MG63 (cell line): ENCODE measurements at places on chromosomes 3 and 15.
A peak's percentile ranks its signal among the peaks of the same experiment; 100 is the strongest.

- no peak for DNase-seq
Observed at GRCh38 chr3:4409971-4410573, 57.0 kb downstream of the SUMF1 start.

DNA sequence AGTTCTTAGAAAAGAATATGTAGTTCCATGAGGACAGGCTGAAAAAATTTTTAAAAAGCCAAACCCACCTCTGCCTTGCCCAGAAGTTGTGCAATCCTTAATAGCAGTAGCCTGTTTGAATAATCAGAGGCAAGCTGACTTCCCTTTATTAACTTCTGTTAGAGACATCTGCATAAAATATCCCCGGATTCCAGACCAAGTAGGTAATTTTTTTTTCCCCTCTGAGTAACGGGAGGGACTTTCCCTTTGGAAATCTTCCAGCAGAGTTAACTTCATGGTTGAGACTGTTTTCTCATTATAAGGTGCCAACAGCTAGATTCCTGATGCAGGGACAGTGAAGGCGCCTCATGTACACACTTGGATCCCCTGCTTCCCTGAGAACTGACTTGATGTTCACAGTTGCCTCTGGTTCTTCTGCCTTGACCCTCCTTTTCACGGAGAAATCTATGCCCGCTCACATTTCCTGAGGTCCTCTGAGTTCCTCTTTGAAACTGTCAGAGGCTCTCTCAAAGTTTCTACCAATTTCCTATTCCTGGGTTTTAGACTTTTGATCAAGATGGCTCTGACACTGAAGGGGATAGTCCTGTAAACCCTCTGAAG, 227.6 kb upstream of the BHLHE40 start:
- DNase-seq = peak; percentile 12

DNA sequence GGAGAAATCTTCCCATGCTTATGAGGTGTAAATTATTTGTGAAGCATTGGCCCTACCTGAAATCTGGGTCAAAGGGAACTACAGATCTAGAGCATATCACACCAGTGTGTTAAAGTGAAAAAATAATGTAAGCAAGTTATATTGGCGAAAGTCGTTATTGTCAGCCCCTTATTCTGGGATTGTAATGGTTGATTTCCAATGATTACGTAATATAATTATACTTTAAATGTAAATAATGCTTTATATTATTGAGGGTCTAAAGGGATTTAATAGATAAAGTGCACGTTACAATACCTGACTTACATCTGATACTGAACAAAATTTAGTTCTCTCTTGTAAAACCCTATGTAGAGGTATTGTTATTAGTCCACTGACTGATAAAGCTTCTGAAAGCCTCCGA, 101.2 kb downstream of the NEO1 start:
- no peak for DNase-seq

DNA sequence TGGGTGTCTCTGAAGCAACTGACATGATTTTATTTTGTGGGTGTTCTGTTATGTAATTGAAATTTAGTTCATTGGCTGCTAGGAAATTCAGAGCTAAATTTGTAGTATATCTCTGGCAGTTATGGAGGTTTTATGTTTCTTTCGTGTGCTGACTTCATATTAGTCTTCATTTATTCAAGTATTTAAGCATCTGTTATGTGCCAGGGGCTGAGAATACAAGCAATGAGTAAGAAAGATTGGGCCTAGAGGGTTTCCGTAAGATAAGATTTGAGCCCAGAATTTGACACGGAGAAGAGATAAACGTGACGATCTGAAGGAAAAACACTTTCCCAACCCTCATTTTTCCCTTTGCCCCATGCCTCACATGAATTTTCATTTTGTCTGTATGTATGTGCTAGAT, 75.2 kb upstream of the ACKR4 start:
- DNase-seq = no peak

DNA sequence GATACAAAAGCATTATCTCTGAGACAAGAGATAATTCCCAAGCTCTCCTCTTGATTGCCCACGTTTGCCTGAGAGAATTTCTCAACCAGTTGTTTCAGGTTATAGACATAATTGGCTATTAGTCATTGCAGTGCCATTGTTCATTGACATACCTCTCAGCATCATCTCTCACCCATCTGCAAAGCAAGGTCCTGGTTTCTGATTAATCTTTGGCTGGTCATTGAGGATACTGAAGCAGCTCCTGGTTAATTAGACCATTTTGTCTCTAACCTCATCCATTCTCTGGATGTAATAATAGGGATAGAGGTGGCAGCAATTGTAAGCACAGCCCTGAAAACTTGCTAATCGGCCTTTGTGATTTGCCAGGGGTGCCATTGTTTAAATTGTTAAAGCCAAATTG, 104.2 kb downstream of the CNTN6 start:
- no peak for DNase-seq

- DNase-seq = no peak
Observed at GRCh38 chr3:125179143-125179883, 33.2 kb downstream of the SLC12A8 start.

- no peak for DNase-seq
Observed at GRCh38 chr3:35392187-35392586, 247.1 kb upstream of the ARPP21 start.

DNA sequence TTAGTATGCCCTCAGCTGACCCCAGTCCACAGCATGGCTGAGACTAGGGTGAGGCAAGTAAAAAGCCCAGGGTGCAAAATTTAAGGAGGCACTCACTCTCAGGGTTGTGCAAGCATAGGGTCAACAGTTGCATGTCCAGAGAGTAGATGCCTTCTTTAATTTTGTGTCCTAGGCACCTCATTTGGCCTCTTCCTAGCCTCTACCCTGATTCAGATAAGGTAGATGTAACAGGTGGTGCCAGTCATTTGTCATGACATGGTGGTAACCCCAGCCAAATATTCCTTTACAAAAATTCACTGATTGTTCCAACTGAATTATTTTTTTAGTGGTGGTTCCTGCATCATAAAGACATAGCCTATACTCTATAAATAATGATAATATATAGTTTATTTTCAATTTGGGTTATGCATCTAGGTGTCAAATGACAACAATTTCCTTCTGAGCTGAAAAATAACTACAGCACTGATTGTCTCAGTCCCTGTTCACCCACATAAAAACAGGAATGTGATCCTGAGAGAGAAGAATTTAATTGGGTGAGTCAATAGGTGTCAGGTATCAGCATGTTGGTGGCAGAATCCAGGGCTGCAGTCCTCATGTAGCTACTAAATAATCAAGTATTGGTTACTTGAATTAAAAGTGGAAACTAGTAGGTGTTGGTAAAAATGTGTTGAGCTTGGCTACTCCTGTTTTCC, 44.2 kb upstream of the TIPARP start:
- no peak for DNase-seq

GRCh38 chr15:66864871-66865281, 162.8 kb downstream of the SMAD6 start:
- DNase-seq = no peak

DNA sequence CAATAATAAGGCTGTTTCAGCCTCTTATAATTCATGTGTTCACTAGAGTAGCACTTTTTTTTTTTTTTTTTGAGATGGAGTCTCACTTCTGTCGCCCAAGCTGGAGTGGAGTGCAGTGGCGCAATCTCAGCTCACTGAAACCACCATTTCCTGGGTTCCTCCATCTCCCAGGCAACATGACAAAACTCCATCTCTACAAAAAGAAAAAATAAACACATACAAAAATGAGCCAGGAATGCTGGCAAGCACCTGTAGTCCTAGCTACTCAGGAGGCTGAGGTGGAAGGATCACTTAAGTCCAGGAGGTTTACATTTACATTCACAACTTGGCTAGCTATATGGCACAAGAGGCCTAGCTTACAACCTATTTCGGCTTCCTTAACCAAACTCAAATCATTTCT, 6.8 kb downstream of the USP4 start:
- DNase-seq = no peak

- no peak for DNase-seq
Observed at GRCh38 chr3:60015032-60015705, 965.3 kb upstream of the CFAP20DC start.

- DNase-seq = no peak
Observed at GRCh38 chr3:167669699-167670098, 16.0 kb upstream of the WDR49 start.

GRCh38 chr15:80095969-80096368, 36.5 kb downstream of the ZFAND6 start:
- DNase-seq = no peak

- no peak for DNase-seq
Observed at GRCh38 chr3:16142350-16143025, 32.0 kb upstream of the GALNT15 start.

DNA sequence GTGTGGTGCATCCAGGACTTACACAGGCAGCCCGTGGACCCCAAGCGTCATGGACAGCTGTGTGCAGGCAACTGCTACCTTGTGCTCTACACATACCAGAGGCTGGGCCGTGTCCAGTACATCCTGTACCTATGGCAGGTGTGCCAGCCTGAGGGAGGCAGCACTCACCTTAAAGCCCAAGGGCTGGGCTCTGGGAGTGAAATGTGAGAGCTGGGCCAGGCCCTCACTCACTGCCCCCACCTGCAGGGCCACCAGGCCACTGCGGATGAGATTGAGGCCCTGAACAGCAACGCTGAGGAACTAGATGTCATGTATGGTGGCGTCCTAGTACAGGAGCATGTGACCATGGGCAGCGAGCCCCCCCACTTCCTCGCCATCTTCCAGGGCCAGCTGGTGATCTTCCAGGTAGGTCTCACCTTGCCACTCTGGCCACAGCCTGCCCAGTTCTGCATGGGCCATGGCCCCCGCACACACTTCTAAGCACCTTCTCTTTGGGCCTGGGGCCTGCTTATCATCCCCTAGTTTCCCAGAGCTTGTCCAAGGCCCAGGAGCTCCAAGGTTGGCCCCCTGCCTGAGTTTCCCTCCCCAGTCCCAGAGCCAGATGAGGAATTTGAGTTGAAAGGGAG, 11.0 kb downstream of the VILL start:
- DNase-seq = no peak

DNA sequence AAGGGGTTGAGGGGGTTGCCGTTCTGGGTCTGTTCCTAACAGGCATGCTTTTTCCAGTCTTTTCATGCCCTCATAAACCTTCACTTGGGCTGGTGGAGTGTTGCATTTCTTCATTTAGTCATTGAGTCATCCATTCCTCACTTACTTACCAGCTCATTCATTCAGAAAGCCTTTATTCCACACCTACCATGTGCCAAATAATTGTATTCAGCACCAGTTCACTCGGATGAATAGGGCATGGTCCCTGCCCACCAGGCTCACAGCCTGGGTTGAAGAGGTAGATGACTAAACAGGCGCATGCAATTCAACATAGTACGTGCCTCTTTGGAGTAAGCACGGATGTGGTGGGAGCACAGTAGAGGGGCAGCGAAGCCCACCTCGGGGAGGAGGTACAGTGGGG, 35.1 kb upstream of the THSD4 start:
- DNase-seq = peak; percentile 89

GRCh38 chr3:25427563-25427941, 511 bp upstream of the RARB start:
- no peak for DNase-seq

DNA sequence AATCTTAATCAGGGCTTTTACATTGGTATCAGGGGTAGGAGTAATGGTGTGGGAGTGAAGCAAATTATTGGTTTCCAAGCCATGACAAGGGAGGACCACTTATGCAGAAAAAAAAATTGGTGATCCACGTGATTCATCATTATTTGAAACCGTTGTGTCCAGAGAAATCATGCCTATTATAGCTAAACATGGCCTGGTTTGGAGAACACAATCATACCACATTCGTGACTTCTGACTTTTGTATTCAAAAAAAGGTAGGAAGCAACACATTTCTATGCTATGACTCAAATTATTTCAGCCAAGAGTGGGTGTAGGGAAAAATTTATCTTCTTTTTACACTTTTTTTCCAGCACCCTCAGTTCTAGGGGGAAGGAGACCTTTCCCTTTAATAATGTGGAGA, 924.3 kb upstream of the GBE1 start:
- DNase-seq = no peak

GRCh38 chr3:189908646-189909045, 212.1 kb downstream of the P3H2 start:
- DNase-seq = peak; percentile 73

GRCh38 chr15:101250873-101251829, 697 bp downstream of the CHSY1 start:
- peak; percentile 58 for DNase-seq

GRCh38 chr3:101042996-101043686, 49.9 kb upstream of the ABI3BP start:
- DNase-seq = peak; percentile 61

- no peak for DNase-seq
Observed at GRCh38 chr3:99865321-99865720, 47.7 kb downstream of the CMSS1 start.

GRCh38 chr3:149635396-149635795, 22.4 kb downstream of the WWTR1 start:
- DNase-seq = no peak

GRCh38 chr3:79729096-79729495, 38.7 kb downstream of the ROBO1 start:
- DNase-seq = peak; percentile 50

DNA sequence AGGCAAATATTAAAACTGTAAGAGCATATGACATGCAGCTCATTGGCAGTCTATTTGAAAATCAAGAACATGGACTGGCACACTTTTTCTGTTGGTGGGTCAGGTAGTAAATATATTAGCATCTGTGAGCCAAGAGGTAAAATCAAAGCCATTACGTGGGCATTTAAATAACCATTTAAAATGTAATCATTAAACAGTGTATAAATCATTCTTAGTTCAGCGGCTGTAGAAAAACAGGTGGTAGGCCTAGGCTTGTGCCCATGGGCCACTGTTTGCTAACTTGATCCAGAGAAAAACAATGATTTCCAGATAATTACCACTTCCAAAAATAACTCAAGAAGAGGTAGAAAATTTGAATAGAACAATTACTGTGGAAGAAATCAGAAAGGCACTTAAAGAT, 105.1 kb downstream of the CHST2 start:
- no peak for DNase-seq

GRCh38 chr15:36007699-36008098, 461.7 kb upstream of the DPH6 start:
- no peak for DNase-seq

DNA sequence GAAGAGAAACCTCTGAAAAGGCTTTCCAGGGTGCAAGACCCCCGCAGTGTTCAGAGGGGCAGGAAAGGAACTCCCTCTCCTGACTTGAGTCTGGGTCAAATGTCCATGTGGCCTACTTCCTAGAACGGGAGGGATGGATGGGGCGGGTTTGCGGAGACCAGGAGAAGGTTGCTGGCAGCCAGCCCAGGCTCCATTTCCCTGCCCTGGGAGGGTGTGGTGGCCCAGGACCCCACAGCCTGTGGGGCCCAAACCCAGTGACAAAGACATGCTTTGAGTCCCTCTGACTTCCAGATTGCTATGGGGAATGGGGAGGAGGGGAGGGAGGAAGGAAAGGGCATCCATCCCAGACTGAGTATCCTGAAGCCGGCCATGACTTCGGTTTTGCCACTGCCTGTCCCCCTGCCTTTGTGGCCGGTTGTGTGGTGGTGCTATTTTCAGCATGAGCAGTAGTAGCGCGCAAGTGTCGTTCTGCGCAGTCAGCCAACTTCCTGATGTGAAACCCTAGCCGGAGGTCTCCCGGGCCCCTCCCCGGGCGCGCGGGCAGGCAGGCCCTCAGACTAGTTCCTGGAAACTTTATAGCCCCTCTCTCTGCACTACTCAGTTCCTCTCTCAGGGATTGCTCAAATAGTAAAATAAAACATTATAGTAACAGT, 24.4 kb downstream of the MAGEF1 start:
- no peak for DNase-seq
